Activated naive CD8-positive, alpha-beta T cell treated with anti-CD3 and anti-CD28 coated beads, Interleukin-2, amount 50 U/mL, for 16 hours (primary cell): ENCODE measurements at places on chromosomes 3 and 15.

GRCh38 chr15:59886441-59886840, 117.7 kb upstream of the FOXB1 start:
- no peak for DNase-seq

- DNase-seq = peak; percentile 75
Observed at GRCh38 chr15:74889883-74890664, at the start of gene MPI. Gene MPI, plus strand, starts transcription at chr15:74890042. Its CDS starts 32 bp downstream, at chr15:74890074.

DNA sequence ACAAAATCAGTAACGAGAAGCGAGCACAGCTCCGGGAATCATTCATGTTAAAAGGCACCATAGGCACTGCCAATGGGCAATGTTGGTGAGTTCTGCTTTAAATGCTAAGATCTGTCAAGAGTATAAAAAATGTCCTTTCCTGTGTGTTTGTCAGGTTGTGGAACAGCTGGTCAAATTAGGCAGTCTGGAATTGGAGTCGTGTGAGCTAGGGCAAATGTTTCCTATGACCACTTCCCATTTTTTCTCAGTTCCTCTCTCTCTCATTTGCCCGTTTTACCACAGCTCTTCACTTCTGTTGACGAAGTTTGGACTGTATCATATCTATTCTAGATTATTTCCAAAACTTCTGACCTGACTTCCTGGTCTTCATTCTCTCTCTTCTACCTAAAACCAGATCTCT, 60.8 kb upstream of the GOLIM4 start:
- DNase-seq = no peak

DNA sequence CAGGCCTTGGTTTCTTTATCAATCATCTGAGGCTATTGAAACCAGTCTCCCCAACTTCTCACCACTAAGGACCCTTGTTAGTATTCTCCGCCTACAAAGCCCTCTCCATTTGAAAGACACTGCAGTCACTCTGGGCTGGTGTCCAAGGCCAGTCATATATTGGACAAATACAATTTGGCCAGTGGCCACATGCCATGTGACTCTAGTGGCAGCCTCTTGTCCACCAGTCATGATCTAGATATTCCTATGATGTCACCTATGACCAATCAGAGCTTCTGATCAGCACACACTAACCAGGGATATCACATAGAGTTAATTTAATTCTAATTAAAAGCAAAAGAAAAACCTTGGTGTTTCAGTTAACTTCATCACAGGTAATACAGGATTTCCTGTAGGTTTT, 68.2 kb downstream of the RAB11A start:
- no peak for DNase-seq

DNA sequence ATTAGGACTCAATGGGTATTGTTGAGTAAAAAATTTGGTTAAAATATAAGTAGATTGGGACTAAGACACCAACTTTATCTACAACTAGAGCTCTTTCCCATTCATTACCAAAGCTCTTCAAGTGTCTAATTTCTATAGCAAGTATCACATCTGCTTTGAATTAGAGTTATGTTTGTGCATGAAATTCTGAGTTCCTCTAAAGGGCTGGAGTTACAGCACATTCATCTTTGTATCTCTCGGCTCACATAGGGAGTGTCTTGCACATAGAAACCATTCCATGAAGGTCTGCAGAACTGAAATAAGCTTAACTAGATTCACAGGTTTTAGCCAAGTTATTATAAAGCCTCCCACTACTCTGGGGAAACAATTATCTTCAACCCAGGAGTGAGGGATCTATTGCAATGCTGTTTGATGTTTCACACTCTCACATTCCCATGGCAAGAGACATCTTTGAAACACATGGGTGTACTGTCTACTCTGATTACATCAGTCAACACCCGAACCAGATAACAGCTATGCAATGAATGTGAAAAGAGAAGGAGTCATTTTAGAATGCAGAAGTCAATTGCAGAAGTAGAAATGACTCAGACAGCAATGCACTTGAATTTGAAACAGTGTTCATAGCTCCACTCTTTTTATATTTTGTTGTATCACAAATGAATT, 93.1 kb upstream of the KBTBD8 start:
- no peak for DNase-seq

DNA sequence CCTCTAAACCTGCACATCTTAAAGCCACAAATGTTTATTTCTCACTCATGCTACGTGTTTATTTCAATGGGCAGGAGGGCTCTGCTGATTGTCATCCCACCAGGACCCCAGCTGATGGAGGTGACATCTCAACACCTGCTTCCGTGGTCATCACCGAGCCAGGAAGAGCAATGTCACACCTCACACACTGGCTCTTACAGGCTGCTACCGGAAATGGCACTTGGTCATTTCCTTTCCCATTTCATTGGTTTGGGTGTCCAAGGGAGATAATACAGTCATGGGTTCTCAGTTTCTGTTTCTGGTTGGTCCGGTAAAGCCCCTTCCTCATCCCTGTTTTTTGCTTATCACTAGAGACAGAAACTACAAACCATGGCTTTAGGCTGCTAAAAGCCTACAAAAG, 41.9 kb downstream of the ABHD2 start:
- DNase-seq = no peak

DNA sequence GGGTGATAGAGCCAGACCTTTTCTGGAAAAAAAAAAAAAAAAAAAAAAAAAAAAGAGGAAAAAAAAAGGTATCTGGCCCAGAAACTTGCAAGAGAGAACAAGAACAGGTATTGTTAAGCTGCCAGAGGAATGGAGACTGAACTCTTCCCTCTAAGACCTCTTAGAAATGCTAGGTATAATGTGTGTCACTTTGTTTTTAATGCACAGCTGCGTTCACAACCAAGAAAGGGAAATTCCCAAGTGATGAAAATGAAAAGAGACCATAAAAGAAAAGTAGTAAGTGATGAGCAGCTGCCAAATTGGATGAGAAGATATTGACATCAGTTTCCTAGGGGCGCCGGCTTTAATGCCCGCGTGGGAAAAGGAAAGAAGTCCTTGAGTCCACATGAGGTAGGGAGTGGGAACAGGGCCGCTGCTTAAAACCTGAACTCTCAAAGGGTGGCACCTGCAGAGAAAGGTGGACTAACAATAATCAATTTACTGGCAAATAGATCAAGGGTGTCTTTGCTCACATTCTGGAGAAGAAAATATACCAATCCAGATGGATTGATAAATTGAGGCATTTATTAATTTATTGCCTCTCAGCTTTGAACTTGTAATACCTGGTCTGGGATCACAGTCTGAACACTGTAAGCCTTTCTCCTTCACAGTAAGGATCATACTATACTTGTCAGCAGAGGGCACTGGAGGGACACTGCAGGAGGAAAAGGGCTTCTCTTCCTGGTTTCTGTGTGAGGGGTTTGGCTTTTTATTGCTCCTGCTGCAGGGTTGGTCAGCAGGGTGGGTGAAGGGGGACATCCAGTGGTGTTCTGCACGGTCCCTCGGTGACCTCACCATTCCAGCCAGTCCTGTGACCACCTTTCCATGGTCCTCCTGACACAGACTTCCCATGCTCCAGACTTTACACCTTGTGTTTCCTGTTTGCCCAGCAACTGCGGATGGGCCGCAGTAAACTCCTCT, 131.6 kb downstream of the AQP9 start:
- no peak for DNase-seq

DNA sequence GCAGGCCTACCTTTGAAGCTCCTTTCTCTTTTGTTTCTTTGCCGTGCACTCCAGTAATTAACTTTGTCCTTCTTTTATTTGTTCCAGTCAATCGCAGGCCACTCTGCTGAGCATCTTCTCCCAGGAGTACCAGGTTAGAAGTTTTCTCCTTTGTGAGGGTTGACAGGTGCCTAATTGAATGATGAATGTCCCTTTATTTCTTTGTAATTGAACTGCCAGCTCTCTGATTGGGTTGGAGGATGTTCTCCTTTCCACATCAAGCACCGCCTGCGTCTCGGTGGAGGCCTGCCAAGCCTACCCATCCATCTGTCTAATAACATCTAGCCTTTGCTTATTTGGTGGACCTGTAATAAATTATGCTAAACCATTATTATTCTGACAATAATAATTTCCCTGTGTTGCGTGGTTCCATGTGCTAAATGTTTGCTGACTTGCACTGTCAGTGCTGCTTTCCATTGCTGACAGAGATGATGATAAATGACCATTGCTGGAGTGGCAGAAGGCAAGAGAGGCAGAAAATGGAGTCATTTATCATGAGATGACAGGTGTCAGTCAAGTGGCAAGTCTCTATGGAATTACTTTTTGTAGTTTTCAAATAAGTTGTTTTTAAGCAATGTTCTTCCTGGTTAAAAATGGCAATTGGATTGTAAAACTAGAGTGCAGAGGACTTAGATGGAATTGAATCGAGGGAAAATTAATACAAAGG, 64.9 kb downstream of the CDIN1 start:
- no peak for DNase-seq

GRCh38 chr15:68635141-68635540, 56.3 kb downstream of the CORO2B start:
- DNase-seq = no peak

DNA sequence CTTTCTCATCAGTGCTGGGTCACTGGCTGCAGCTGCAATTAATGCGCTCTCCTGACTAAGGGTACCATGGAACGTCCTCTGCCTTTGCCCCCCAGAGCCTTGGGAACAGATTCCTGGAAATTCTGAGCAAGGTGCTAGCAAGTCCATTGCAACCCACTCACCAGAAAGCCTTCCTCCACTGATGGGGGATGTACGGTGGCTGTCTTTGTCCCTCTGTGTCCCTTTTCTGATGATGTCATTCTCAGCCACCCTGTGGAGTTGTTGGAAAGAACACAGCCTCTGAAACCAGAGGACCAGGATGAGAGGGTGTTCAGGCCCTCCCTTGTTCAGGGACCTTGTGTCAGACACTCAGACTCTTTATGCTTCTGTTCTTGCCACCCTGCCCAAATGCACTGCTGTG, 38.1 kb upstream of the ZBTB38 start:
- DNase-seq = no peak

DNA sequence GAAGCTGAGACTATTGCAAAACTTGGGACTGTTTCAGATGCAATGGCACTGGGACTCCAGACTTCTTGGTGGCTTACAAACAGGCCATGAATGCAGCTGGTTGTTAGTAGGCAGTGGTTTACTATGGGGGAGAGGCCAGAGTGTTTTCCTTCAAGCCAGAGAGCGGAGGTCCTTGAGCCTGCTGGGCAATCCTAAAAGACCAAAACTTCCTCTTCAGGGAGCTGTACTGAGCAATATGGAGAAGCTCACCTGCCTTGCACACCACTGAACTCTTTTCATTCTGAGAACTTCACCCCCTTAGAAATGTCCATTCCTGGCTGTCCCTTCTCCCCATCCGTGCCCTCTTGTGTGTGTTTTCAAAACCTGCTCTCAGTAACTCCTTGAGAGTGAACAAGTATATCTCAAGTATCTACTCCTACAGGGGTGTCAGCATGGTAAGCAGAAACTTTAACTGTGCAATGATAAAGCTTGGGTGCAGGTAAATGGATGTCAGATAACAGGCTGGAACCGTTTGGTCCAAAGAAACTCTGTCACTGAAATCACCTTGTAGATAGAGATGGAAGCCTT, 213.9 kb downstream of the CLSTN2 start:
- DNase-seq = no peak

DNA sequence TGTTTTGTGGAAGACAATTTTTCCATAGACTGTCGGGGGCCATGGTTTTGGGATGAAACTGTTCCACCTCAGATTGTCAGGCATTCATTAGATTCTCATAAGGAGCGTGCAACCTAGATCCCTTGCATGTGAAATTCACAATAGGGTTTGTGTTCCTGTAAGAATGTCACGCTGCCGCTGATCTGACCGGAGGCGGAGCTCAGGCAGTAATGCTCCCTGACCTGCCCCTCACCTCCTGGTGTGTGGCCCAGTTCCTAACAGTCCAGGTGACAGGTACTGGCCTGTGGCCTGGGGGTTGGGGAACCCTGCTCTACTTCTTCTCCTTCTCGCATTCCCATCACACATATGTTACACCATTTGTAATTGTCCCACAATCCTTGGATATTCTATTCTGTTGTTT, 11.0 kb downstream of the CHRNA7 start:
- no peak for DNase-seq

DNA sequence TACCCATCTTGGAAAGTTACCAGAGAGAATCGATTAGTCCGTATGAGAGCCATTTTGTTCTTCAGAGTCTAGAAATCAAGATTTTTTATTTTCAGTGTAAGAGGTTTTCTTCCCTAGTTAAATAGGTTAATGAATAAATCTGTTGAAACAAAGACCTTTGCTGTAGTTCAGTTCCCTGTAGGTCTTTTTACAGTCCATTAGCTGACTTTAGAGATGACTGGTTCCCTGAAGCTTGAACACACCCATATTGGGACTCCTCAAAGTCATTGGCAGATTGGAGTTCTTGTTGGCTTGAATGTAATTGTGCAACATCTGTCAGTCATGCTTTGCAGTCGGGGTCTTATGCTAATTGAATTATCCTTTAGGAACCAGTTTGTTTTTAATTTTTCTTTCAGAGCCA, 45.3 kb downstream of the SEMA6D start:
- no peak for DNase-seq

GRCh38 chr3:195453236-195453635, 10.4 kb upstream of the ACAP2 start:
- DNase-seq = no peak

DNA sequence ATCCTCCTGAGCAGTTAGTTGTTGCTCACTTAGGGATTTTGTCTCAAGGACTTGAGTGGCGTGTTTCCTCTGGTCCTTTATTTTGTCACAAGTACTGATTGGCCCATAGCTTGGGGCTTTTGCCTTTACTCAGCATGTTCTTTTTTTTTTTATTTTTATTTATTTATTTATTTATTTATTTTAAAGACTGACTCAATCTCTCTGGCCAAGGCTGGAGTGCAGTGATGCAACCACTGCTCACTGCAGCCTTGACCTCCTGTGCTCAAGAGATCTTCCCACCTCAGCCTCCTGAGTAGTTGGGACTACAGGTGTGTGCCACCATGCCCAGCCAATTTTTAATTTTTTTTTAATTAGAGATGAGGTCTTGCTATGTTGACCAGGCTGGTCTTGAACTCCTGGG, 223.9 kb upstream of the TPM1 start:
- no peak for DNase-seq

DNA sequence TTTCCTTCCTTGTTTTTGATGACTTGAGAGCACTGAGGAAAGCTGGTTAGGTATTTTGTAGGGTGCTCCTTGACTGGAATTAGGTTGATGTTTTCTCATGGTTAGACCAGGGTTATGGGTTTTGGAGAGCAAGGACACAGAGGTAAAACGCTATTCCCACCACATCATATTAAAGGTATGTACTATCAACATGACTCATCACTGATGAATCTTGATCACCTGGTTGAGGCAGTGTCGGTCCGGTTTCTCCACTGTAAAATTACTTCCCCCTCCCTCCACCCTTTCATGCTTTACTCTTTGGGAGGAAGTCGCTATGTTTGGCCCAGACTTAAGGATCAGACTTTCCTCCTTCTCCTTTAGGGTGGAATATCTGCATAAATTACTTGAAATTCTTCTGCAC, 201.6 kb downstream of the EDEM1 start:
- DNase-seq = no peak

DNA sequence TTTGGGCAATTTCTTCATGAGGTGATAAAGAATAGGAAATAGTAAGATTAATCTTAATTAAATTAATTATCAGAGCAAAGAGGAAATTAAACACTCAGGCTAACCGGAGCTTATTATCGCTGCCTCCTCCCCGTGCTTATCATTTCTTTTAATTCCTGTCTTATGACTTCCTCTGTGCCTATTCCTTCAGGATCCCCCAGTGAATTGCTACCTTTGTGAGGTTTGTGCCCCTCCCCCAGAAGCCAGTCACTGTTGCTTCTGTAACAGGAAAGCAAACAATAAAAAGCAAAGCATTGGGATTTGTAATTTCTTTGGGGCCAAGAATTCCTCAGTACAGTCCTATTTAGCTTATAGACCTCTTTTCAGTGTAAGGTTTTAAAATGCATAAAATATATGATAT, 164.5 kb downstream of the CADPS start:
- no peak for DNase-seq
